Activated CD8-positive, alpha-beta memory T cell treated with anti-CD3 and anti-CD28 coated beads, Interleukin-2, amount 50 U/mL, for 4 hours (primary cell): ENCODE measurements at places on chromosomes 4 and X.

DNA sequence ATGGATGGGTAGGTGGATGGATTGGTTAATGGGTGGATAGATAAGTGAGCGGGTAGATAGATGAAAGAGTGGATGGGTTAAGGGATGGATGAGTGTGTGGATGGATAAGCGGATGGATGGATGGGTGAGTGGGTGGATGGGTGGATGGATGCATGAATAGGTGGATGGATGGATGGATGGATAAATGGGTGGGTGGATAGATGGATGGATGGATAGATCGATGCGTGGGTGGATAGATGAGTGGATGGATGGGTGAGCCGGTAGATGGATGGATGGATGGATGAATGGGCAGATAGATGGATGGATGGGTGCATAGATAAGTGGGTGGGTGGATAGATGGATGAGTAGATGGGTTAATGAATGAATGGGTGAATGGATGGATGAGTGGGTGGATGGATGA, 90.9 kb downstream of the CPZ start:
- no peak for DNase-seq

- no peak for DNase-seq
Measured at GRCh38 chr4:87260477-87260876, 40.1 kb upstream of the KLHL8 start.

- DNase-seq, result no peak
Measured at GRCh38 chr4:7753931-7754465, 185.7 kb downstream of the AFAP1 start.

GRCh38 chr4:47484168-47484567, 907 bp upstream of the ATP10D start:
- DNase-seq, result no peak

DNA sequence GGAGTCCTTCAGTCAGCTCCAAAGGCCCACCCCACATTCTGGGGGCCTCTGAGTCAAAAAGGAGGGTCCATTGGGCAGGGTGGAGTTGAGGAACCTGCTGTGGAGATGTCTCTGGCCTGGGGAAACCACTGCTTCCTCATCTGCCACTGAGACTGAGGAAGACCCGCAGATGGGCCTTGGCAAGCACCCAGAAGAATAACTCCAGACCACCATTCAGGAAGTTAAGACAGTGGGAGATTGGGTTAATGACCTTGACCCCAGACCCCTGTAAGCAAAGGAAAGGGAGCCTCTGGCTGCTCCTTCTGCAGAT, 8.1 kb upstream of the HSD17B10 start:
- DNase-seq, result no peak

GRCh38 chr4:109355835-109356234, 53.4 kb upstream of the COL25A1 start:
- DNase-seq, result no peak

DNA sequence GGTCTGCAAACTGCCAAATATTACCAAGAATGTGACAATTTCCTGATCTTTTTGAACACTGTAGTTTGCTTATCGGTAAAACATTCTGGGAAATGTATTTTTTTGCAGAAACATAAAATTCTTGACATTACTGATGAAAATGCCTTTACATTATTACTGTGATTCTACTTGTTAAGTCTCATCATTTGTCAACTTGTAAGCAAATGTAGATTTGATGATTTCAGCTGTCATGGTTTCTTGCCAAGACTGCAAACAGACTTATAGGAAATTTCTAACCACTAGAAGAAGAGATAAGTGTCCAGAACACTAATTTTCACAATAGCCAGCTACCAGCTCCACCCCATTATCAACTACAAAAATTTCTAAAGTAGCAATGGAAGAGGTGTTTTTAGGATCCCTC, 560.4 kb downstream of the STPG2 start:
- no peak for DNase-seq

DNA sequence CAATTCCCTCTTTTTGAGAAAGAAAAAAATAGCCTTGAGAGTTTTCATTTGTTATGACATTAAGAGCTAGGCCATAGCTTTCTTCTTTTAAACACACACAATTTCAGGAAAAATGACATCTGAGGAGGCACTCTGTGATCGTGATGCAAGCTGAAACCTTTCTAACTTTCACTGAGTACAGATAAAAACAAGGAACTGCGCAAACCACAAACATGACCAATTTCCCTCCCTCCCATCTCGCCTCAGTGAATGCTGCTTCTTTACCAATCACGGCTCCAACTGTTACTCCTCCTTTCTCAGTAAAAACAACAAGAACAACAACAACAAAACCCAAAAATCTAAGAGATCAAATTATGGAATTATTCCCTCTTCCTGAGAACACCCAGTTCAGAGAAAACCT, 626.8 kb downstream of the TLL1 start:
- DNase-seq, result no peak

GRCh38 chr4:101307899-101308298, 39.4 kb downstream of the PPP3CA start:
- DNase-seq, result no peak

DNA sequence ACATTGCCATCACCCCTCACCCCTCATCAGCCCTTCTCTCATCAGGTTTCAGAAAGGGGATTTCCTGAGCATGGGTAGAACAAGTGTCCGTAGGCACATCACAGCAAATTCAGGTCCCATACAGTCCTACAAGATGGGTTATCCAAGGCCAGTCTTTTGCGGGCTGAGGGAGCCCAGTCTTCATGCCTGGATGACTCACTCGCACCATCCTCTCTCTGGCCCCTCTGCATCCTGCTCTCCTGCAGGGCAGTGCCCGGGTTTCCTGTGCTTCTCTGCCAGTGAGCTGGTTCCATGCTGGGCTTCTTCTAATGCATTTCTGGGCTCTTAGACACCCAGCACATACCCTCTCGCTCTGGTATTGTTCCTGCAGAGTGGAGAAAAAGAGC, 7.3 kb upstream of the INTS6L start:
- DNase-seq, result no peak

GRCh38 chrX:2351999-2352995, 148.5 kb downstream of the DHRSX start:
- DNase-seq, result no peak

GRCh38 chr4:76024065-76024464, 768 bp upstream of the CXCL10 start:
- no peak for DNase-seq
